ENCODE measurements at places on chromosomes 5 and 9. TPM values are rescaled to one million over a fixed set of nuclear protein-coding genes. Genes with fewer than 3 reads are reported as not detected.

The CDH6 gene
- 1.3 TPM for total RNA-seq

DNA sequence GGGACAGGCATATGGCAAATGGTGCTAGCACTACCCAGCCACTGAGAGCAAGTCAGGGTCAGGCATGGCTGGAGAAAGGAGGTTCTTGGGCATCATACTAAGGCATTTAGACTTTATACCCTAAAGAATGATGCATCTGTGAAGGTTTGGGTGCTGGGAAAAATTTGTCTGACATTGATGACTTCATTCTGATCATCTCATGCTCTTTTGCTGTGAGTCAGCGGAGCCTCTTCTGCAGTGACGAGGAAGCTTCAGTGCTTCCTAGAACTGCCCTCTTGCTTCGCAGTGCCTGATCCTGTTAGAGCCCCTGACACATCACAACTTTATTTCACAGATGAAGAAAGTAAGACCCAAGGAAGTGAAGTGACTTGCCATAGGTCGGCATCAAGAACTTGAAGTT lies 266.6 kb upstream of the GAS1 start:
- DNase-seq, result no peak

The OSMR gene
- total RNA-seq, result 141 TPM

The GAS1 gene
- 91.5 TPM for total RNA-seq

DNA sequence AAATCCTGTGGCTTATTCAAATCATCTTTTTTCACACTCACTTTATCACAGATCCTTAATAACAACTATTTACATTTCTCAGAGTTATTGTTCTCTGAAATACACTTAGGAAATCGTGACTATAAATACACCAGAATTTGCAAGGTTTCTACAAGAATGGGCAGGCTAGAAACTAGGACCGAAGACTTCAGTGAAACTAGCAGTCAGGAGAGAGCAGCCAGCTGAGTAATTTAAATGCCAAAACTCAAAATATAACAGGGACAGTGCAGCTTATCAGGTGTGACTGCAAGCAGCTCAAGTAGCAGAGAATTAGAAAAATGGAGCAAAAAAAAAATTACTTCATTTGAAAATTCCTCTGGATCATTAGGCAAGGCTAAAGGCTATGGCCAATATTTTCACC lies 719.3 kb upstream of the ZNF608 start:
- no peak for DNase-seq

DNA sequence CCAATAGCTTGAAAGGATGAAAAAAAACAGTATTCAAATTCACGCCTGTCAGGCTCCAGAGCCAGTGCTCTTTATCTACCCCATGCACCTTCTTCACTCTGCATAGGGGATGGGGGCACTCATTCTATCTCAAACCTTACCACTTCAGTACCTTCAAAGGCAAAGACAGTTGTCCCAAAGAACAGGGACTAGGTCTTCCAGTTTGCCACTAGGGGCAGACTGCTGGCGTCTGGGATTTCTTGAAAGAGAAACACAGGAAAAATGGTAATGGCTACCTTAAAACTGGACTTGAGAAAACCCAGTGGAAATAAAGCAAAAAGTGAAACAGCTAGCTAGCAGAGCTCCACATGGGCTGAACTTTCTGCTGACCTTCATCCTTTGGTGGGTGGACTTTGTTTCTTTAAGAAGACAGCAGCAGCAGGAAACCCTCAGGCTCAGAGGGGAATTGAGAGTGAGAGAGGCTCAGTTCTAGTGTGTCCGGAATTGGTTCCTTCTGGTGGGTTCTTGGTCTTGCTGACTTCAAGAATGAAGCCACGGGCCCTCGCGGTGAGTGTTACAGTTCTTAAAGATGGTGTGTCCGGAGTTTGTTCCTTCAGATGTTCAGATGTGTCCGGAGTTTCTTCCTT lies 41.0 kb upstream of the SLC36A1 start:
- DNase-seq, result no peak

DNA sequence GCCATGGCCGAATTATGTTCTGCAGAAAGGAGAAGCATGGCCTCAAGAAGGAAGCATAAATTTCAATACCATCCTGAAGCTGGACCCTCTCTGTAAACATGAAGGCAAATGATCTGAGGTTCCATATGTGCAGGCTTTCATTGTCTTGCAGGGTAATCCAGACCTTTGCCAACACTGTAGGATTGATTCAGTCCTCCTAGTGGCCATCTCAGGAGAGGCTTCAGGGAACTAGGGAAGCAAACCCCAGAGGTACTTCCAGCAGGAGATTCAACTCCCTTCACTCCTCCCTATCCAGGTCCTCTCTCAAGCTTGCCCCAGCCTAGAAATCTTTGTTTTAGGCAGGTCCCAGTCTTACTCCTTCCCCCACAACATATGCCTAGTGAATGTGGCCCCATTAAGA lies 99.3 kb upstream of the HCN1 start:
- no peak for DNase-seq

DNA sequence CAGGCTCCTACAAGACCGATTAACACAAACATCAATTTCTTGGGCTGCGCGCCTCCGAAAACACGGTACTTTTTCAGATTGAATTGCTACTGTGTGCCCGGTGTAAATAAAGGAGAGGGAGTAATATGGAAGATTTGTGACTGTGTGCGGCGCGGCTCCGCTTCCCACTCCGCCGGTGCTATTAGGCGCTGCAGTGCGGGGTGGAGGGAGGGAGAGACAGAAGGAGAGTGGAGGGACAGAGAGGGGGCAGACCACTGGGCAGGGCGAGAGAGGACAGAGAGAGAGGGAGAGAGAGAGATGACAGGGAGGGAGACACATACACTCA lies 24.7 kb upstream of the RNU6ATAC start:
- DNase-seq, result no peak

- no peak for DNase-seq
Observed at GRCh38 chr5:61964201-61964600, 341.8 kb upstream of the KIF2A start.

DNA sequence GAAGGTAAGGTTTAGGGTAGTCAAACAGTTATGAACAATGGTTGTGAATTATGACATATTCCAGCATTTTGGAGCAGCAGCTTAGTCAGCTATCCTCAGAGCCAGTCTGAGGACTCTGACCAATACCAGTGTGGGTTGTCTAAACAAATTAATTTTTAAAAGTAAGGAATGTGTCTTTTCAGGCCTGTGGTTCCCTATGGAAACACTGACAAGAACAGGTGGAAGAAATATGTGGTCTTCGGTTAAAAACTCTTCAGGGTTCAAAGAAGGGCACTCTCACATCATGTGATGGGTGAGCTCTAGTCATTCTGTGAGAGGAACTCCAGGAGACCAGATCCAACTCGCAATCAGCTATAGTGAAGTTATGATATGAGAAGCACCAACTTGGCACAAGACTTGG lies 33.5 kb upstream of the ALDOB start:
- no peak for DNase-seq

The SLC23A1 gene
- not detected for total RNA-seq

DNA sequence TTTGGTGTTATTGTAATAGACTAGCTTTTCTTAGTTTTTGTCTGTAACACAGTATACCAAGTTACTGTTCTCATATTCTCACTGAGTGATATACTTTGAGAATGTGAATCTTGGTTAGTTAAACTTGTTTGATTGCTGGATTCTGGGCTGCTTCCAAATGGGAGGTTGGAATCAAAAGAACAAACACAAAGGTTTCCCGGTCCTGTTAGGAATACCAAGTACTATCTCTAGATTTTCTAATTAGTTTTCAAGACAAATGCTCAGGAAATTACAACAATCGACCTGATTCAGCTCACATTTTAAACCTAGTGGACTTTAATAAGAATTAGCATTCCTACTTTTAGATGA lies 244.3 kb downstream of the CSNK1G3 start:
- DNase-seq, result no peak

- DNase-seq, result no peak
Observed at GRCh38 chr5:11449217-11449616, 455.0 kb downstream of the CTNND2 start.
